ENCODE measurements at places on chromosomes 3 and 15.

GRCh38 chr3:150370122-150370602 is 37.9 kb upstream of the TSC22D2 start:
- DNase-seq, result peak; percentile 3

- DNase-seq, result no peak
Observed at GRCh38 chr3:136074546-136075170, 109.1 kb downstream of the PPP2R3A start.

DNA sequence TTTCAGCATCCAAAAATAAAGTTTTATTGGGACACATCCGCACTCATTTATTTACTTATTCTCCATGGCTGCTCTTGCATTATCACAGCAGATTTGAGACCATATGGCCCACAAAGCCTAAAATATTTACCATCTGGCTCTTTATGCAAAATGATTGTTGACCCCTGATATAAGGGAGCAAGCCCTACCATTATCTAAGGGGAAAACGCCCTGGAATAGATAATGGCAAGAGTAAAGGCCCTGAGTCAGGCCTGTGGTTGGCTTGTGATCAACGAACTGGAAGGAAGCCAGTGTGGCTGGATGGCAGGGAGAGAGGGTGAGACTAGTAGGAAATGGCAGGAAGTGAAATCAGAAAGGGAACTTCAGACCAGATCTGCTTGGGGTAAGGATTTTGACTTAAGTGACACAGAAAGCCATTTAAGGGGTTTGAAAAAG is 24.6 kb upstream of the DMXL2 start:
- DNase-seq, result no peak

DNA sequence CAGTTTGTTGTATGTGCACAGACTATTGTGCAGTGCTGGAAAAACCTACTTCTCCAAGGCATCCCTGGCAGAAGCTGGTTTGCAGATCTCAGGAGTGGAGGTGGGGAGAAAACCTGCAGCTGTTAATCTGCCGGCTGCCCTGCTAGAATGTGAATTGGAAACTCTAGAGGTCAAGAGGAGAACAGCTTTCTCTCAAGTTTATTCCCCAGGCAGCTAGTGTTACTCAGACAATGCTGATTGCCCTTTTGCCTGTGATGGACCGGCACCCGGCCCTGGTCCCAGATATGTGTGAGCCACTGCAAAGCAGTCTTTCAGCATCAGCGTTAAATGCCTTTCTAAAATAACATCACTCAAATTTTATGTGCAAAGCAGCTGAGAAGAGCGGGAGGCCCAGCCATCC is 129.7 kb upstream of the TPM1 start:
- DNase-seq, result no peak

- no peak for DNase-seq
Observed at GRCh38 chr3:115958526-115958925, 335.2 kb downstream of the GAP43 start.

DNA sequence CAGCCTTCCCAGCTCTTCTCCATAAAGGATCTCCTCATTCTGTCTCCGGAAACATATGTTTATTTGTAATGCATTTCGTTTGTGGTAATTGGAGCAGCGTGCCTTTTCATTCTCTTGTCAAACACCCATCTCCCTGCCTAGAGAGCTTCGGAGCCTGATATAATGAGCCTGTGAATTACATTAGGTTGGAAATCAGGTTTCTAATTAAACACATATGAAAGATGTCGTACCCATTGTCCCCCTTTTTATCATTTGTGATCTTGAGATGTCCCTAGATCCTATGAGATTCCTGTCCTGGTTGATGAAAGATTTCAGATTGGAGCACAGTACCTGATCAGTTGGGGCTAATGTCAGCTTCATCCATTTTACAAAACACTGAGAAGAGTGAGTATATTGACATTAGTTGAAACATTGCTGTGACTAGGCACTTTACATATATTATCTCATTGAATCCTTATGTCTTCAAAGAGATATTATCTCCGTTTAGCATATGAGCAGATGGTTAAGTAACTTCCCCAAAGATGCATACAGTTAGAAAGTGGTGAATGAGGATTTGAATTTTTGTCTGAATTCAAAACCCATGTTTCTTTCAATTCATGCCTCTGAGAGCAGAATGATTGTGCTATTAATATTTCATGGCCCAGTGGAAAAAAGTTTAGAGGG is 23.1 kb downstream of the SYN2 start:
- DNase-seq, result no peak

DNA sequence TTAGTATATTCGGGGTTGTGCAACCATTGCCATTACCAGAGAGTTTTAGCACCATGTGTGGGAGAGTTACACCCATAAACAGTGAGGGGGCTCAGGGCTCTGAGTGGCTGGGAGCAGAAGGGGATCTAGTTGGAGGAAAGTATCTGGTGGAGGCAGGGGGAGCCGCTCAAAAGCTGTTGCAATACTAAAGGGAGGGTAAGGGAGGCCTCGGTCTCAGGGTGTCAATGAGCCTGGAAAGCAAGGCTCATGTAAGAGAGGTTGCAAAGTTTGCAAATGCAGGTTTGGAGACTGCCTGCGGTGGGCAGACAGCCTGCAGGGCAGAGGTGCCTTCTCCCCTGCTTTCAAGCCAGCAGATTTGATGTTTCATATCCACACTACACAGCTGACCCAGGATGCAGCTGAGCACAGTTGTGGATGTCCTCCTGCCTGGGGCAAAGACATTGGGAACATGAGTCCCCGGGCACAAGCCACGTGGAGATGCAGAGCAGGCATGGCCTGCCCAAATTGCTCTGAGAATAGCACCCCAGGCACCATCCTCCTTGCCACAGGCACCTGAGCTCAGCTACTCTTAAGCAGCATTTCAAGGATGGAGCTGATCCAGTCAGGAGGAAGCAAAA is 181.4 kb downstream of the TLE3 start:
- no peak for DNase-seq

GRCh38 chr15:71225851-71226250 is 110.6 kb downstream of the THSD4 start:
- DNase-seq, result no peak

DNA sequence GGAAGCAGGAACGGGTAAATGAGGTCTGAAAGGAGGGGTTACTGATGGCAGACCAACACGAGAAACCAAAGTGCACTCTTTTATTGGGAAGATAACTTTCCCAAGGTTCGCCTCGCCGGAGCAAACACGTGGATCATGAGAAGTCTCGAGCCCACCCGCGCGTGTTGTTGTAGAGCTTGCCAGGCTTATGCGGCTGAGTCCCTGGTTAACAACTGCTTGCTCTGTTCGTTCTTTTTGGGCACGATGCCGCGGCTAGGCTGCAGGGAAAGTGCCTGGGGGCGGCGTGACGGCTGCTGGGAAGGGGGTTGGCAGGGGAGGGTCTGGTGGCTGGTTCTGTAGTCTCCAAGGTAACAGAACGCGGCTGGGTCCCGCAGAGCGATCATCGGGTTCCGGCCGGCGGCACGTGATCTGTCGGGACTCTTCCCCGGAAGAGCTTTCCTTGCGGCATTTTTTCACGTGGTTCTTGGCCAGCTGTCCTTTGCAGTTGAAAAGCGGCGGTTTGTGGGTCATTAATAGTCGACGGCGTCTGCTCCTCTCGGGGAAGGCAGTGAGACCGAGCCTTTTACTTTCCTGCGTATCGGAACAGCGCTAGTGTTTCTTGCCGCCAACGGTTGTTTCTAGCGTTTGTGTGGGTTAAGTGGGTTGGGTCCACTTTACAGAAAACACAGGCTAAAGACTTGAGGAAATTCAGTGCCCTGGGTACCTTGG is 1.5 kb downstream of the MGA start:
- peak; percentile 82 for DNase-seq

DNA sequence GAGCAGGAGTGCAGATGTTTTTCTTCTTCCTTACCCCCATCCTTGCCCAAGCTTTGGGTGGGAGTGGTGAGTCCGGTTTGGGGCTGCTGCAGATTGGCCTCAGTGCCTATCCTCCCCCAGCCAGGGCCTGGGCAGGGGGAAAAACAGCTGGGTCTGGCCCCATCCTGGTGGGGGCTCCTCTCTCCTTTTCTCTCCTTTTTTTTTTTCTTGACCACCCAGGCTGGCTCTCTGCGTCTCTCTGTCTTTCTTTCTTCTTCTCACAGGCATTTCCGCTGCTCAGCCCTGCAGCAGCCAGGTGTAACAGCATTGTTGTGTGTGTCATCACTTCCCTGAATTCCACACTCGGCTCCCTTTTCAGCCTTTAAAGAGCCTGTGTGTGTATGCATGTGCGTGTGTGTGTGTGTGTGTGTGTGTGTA is 2.0 kb downstream of the FOXL2NB start:
- DNase-seq, result no peak

DNA sequence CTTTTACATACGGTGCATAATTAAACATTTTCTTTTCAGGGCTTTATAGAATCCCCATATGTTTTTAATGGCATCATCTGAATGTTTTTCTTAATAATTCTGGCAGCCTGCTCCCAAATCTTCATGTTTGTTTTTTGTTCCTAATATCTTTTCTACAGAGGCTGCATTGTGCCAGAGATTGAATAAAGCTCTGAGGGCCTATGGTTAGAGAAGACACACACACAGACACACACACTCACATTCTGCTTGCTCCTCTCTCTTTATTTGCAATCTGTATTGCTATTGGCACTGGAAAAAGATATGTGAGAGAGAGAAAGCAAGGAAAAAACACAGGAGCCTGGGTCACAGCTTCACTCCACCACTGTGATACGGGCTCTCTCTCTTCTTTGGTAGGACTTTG is 136.0 kb downstream of the MECOM start:
- DNase-seq, result no peak

GRCh38 chr15:98658831-98659699 is 10.7 kb downstream of the IGF1R start:
- no peak for DNase-seq

DNA sequence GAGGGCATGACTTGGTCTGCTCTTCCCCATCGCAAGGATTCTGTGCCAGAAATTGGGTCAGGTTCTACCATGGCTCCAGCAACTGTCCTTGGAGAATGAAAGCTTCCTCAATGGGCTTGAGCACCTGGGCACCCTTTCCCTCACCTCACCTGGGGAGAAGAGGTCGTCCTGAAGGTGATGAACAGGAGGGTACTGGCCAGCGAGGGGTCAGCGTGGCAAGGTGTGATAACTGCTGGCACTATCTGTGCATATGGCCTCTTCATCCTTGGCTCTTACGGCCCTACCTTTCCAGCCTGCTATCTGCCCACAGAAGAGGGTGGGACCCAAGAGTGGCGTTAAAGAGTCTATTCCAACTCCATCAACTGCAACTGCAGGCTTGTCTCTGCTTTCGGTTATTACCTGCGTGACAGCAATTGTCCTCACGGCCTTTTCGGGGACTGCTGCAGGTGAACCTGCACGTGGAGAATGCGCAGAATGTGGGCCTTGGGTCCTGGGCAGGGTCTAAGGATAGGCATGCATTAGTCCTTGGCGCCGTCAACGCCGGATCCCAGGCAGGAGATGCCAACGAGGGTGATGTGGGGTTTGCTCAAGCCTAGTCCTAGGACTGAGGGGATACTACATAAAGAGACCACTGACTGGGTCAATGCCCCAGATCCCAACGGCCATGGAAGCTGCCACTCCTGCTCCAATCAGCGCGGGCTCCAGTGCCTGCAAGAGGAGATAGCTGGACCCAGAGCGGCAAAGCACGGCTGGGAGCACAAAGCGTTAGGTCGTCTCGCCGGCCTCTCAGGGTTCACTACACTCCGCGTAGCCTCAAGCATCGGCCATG is 625 bp upstream of the RBM15B start:
- DNase-seq, result no peak

- DNase-seq, result no peak
Observed at GRCh38 chr3:184143327-184143726, 8.2 kb downstream of the EIF2B5 start.

DNA sequence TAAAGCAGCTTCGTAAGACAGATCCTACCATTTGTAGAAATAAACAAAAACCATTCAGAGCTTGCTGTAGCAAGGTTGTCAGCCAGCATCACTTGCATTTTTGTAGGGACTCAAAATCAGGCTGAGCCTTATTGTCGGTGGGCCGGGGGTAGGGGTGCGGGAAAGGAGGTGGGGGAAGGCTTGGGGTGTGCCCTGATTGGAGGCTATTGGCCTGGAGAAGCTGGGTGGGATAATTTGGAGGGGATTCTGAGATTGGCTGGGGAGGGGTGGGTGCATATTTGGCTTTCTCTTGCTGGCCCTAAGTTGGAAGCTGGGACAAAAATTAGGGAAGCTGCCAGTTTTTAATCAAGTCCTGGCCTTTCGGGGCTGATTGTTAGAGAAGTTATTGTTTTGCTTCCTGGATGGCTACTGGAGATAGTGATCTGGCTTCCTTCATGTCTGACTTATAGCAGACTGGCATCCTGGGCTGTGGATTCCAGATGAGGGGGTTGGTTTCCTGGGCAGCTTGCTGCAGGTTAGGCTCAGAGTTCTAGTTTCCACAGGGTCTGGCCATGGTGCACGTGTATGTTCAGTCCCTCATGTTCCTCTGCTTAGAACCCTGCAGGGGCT is 22.8 kb downstream of the STOML1 start:
- DNase-seq, result no peak

DNA sequence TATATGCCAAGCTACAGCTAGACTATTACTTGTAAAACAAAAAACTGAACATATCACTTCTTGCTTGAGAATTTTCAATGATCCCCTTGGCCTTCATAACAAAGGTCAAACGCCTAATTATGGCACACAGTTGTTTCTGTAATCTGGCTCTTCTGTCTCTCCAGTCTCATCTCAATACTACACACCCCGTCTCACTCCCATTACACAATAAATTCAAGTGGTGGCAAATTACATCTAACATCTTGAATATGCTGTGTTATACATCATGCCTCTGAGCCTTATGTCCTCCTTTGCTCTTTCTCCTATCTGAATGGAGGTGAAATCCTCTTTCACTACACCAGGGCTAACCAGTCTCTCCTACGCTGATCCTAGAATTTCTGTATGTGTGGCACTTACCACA is 140.4 kb downstream of the TBL1XR1 start:
- no peak for DNase-seq

DNA sequence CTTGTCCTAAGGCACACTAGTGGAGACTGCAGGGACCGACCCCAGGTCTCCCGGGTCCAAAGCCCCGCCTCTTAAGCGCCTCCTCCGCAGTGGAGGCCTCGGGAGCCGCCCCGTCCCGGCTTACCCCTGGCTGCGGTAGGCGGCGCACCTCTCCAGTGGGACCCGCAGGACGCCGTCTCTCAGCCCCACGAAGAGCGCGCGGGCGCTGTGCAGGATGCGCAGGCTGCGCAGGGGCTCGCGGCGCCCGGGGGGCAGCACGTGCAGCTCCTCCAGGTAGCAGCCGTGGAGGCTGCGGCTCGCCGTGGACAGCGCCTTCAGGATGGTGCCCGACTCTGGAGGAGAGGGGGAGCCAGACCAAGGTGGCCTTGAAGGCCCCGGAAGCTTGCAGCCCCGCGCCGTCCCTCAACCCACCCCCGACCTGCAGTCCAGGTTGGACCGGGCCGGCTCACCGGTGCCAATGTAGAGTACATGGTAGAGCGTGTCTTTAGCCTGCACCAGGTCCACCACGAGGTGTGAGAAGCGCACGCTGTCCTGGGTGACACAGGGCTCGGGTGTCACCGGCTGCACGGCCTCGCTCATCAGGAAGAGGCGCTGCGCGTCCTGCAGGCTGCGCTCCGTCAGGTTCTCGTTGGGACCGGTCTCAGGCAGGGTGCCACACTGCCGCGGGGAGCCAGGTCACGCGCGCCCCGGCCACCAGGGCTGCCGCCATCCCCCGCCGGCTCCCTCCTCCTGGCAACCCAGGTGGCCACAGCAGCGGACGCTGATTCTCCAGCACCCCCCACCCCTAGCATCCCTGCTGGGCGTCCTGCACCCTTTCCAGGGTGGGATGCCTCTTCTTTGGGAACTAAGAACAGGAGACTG is 105.5 kb downstream of the SEMA5B start:
- no peak for DNase-seq

GRCh38 chr3:45367453-45367871 is 20.9 kb upstream of the LARS2 start:
- no peak for DNase-seq
